Osteoblast (primary cell): ENCODE measurements at places on chromosomes 7 and 10. TPM values are rescaled to one million over a fixed set of nuclear protein-coding genes. Genes with fewer than 3 reads are reported as not detected.
A peak's percentile ranks its signal among the peaks of the same experiment; 100 is the strongest.

The THSD7A gene
- total RNA-seq, result under 0.01 TPM in 2 replicates

DNA sequence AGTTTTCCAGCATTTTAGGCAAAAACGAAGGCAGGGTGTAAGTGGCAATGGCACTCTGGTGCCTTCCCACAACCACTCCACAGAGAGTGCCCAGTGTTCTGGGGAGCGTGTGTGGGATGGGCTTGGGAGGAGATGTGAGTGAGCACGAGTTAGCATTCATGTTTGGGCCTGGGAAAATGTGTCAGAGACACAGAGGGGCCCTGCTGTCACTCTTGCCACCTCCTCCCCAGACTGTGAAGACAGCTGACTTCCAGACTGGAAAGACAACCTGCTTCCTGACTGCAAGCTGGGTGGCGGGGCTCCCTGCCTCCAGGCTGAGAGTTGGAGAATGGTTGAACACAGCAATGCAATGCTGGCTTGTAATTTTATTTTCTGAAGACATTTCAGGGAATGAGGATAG lies 454.5 kb upstream of the ZMIZ1 start:
- no peak overlapping the region for H3K27ac ChIP-seq
- H3K36me3 ChIP-seq, result no peaks in the 10 kb centered on the region
- H3K27me3 ChIP-seq, result peaks cover 44% of the 10 kb centered on the region
- no peak for DNase-seq
- no peaks in the 10 kb centered on the region for H3K4me1 ChIP-seq

The GRM8 gene
- total RNA-seq, result not detected in 2 replicates

GRCh38 chr7:155653803-155654202 lies 9.3 kb downstream of the RBM33 start:
- H3K36me3 ChIP-seq, result no peaks in the 10 kb centered on the region
- peaks cover 12% of the 10 kb centered on the region for H3K4me1 ChIP-seq
- H3K27me3 ChIP-seq, result no peaks in the 10 kb centered on the region
- H3K4me3 ChIP-seq, result no peak overlapping the region
- peak; percentile 35 for DNase-seq
- peak overlapping the region; percentile 44 for H3K27ac ChIP-seq

The NKX1-2 gene
- total RNA-seq, result not detected in 2 replicates

The GRIFIN gene
- not detected in 2 replicates for total RNA-seq

DNA sequence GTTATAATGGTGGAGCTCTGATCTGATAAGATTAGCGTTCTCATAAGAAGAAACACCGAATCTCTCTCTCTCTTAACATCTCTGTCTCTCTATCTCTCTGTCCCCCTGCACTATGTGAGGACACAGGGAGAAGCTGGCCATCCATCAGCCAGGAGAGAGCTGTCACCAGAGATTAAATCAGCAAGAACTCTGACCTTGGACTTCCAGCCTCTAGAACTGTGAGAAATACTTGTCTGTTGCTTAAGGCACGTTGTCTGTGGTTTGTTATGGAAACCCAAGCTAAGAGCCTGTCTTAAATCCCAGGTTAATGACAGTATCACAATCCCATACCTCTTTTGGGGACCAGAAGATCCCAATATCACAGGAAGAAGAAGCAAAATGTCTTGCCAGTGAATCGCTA lies 132.0 kb upstream of the AKR1E2 start:
- no peak for DNase-seq
- no peaks in the 10 kb centered on the region for H3K36me3 ChIP-seq
- H3K4me3 ChIP-seq, result no peak overlapping the region
- H3K27me3 ChIP-seq, result no peaks in the 10 kb centered on the region

DNA sequence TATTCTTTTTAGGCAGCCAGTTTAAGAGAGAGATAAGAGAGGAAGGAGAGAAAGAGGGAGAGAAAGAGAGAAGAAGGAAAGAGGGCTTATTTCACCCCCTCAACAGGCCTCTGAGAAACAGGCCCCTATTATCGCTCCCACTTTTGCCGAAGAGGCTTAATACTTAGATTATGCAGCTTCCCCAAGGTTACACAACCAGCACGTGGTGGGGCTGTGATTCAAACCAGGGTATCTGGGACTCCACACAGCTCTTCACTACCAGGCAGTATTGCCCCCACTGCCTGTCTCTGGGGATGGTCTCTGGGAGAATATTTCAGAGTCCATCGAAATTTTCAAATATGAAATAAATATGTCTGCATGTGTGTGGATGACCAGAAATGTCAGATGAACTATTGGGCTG lies 3.0 kb downstream of the GIMAP1 start:
- no peak for DNase-seq
- H3K27ac ChIP-seq, result no peak overlapping the region
- no peaks in the 10 kb centered on the region for H3K36me3 ChIP-seq

GRCh38 chr7:47683485-47683898 lies 101.6 kb upstream of the TNS3 start:
- H3K4me3 ChIP-seq, result no peak overlapping the region
- DNase-seq, result no peak
- peaks cover 4% of the 10 kb centered on the region for H3K4me1 ChIP-seq
- no peak overlapping the region for H3K27ac ChIP-seq

The CCAR1 gene
- total RNA-seq, result 47.4 and 49.2 TPM in 2 replicates

GRCh38 chr10:78261291-78261690 lies 227.6 kb downstream of the RPS24 start:
- no peaks in the 10 kb centered on the region for H3K36me3 ChIP-seq
- H3K27me3 ChIP-seq, result no peaks in the 10 kb centered on the region
- H3K27ac ChIP-seq, result no peak overlapping the region
- DNase-seq, result no peak

- no peak overlapping the region for H3K27ac ChIP-seq
- H3K27me3 ChIP-seq, result no peaks in the 10 kb centered on the region
- no peak overlapping the region for H3K4me3 ChIP-seq
- no peak for DNase-seq
- H3K4me1 ChIP-seq, result peaks cover 32% of the 10 kb centered on the region
Observed at GRCh38 chr10:22629126-22629525, 85.3 kb downstream of the PIP4K2A start.

DNA sequence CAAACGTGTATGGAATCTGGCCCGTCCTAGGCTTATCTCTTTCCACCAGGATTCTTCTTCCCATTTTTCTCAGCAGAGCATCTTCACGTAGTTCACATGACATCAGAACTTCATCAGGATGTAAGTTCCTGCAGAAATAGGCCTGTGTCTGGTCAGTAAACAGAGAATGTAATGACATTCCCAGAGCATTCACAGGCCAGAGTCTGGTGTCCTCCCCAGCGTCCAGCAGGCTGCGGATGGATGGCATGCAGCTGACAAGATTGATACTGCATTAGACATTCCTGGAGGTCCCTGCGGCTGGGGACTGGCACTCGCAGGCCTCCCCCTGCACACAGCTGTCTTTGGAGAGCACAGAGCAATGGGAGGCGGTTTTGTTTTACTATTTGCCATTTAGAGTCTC lies 28.7 kb downstream of the MGMT start:
- no peak overlapping the region for H3K4me3 ChIP-seq
- DNase-seq, result no peak
- no peaks in the 10 kb centered on the region for H3K36me3 ChIP-seq
- H3K4me1 ChIP-seq, result no peaks in the 10 kb centered on the region
- H3K27ac ChIP-seq, result no peak overlapping the region

DNA sequence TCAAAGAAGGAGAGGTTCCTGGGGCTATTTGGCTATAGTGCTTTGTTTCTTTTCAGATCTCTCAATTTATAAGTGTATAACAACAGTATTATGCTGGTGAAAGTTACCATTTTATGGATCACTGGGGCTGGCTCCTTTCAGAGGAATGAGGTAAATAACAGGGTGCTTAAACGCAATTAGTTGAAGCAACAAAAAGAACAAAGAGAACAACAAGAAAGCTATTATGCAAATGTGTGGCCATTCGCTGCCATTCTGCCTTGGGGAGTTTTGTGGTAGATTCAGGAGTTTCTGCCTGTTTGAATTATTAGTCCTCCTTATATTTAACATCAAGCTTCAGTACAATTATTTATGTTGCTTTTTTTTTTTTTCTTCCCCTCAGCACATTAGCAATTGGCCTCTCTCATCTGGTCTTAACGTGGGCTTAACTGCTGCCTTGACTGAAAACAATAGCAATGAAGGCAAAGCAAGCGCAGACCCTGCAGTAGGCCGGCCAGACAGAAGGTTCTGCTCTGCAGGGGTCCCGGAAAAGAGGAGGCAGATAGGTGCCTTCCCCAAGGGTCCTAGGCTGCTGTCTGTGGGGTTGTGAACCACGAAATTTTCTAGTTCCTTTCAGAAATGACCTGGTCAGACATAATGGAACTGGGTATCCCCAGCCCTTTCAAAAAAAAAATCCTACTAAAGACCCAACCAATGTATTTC lies 339.9 kb upstream of the PODXL start:
- no peaks in the 10 kb centered on the region for H3K36me3 ChIP-seq
- H3K4me3 ChIP-seq, result no peak overlapping the region
- DNase-seq, result no peak
- H3K4me1 ChIP-seq, result peaks cover 38% of the 10 kb centered on the region
